ENCODE measurements at places on chromosomes 1 and 21. TPM values are rescaled to one million over a fixed set of nuclear protein-coding genes. Genes with fewer than 3 reads are reported as not detected.

The PFKL gene
- polyA plus RNA-seq = 157 TPM

The HSF2BP gene
- 0.46 TPM for polyA plus RNA-seq

The LCE1A gene
- not detected for polyA plus RNA-seq

The SIM2 gene
- polyA plus RNA-seq = 0.01 TPM

The S100A2 gene
- polyA plus RNA-seq = 16.2 TPM

The RGS13 gene
- 7.8 TPM for polyA plus RNA-seq

The MAGOH gene
- polyA plus RNA-seq = 95.0 TPM

The KRTAP11-1 gene
- not detected for polyA plus RNA-seq

The INSRR gene
- 0.06 TPM for polyA plus RNA-seq

The SGIP1 gene
- polyA plus RNA-seq = under 0.01 TPM

The MATN1 gene
- not detected for polyA plus RNA-seq

The HTR1D gene
- 0.46 TPM for polyA plus RNA-seq

The FYB2 gene
- 1.8 TPM for polyA plus RNA-seq

The ALX3 gene
- polyA plus RNA-seq = 0.13 TPM

The CYP4A11 gene
- not detected for polyA plus RNA-seq

The IL22RA1 gene
- 18.5 TPM for polyA plus RNA-seq

The MIXL1 gene
- polyA plus RNA-seq = not detected

The WARS2 gene
- 8.4 TPM for polyA plus RNA-seq

The LIN28A gene
- not detected for polyA plus RNA-seq

The MYOC gene
- not detected for polyA plus RNA-seq

The DDR2 gene
- 50.5 TPM for polyA plus RNA-seq

The UBL4B gene
- polyA plus RNA-seq = 0.06 TPM

The CHODL gene
- polyA plus RNA-seq = not detected

The BTBD8 gene
- 1.4 TPM for polyA plus RNA-seq

The TMEM167B gene
- 16.2 TPM for polyA plus RNA-seq

The IFI16 gene
- 78.4 TPM for polyA plus RNA-seq

The OR2AK2 gene
- polyA plus RNA-seq = 0.07 TPM

The OR2L13 gene
- polyA plus RNA-seq = 0.15 TPM

The RHD gene
- not detected for polyA plus RNA-seq

The AMPD1 gene
- not detected for polyA plus RNA-seq

The FMOD gene
- 17.5 TPM for polyA plus RNA-seq

The GCSAML gene
- polyA plus RNA-seq = not detected

The OR10J1 gene
- not detected for polyA plus RNA-seq

The KMO gene
- polyA plus RNA-seq = 1.8 TPM

The CCDC185 gene
- not detected for polyA plus RNA-seq

The SHE gene
- 3.0 TPM for polyA plus RNA-seq

The INAVA gene
- 138 TPM for polyA plus RNA-seq

The SELP gene
- polyA plus RNA-seq = 6.6 TPM

The ANKRD35 gene
- polyA plus RNA-seq = 1.8 TPM

The KIF2C gene
- polyA plus RNA-seq = 16.2 TPM

The SPAG17 gene
- not detected for polyA plus RNA-seq

The SELL gene
- polyA plus RNA-seq = 1.8 TPM

The PLA2G2C gene
- polyA plus RNA-seq = not detected

The ASCL5 gene
- polyA plus RNA-seq = not detected

The CYP4B1 gene
- 6.0 TPM for polyA plus RNA-seq

Measured in sigmoid colon (tissue), 7 donors.